ENCODE measurements at places on chromosomes 3 and 15.

- H3K27ac ChIP-seq = no peak overlapping the region
- no peak for DNase-seq
- no peak overlapping the region for H3K4me3 ChIP-seq
- no peaks in the 10 kb centered on the region for H3K36me3 ChIP-seq
Measured at GRCh38 chr15:99961011-99961441, 227.8 kb upstream of the LYSMD4 start.

- no peak overlapping the region for H3K27ac ChIP-seq
- H3K27me3 ChIP-seq = no peaks in the 10 kb centered on the region
- no peak for DNase-seq
- no peaks in the 10 kb centered on the region for H3K36me3 ChIP-seq
- H3K4me3 ChIP-seq = no peak overlapping the region
Measured at GRCh38 chr3:82044930-82045705, 283.7 kb upstream of the GBE1 start.

DNA sequence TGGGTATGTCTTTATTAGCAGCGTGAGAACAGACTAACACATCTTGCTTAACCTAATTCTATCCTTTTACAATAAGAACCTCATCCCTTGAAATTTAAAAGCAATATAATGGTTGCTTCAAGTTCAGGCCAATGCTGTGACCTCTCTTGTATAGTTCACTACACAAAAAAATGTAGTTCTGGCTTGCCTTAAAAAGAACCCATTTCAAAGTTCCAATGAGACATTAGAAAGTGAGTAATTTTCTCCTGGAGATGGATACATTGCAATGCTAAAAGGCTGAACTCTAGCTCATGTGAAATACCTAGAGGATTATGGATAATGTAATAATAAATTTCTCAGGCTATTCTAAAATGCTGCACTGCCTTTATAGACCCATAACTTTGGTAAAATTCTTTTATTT is 47.8 kb downstream of the ATP13A4 start:
- H3K27ac ChIP-seq = no peak overlapping the region
- DNase-seq = no peak
- H3K27me3 ChIP-seq = no peaks in the 10 kb centered on the region
- H3K4me1 ChIP-seq = no peaks in the 10 kb centered on the region
- no peak overlapping the region for H3K4me3 ChIP-seq

- no peak overlapping the region for H3K27ac ChIP-seq
- no peak for DNase-seq
- no peaks in the 10 kb centered on the region for H3K27me3 ChIP-seq
- no peaks in the 10 kb centered on the region for H3K4me1 ChIP-seq
- H3K4me3 ChIP-seq = no peak overlapping the region
- no peaks in the 10 kb centered on the region for H3K36me3 ChIP-seq
Measured at GRCh38 chr3:38421679-38422336, 31.9 kb upstream of the ACVR2B start.

DNA sequence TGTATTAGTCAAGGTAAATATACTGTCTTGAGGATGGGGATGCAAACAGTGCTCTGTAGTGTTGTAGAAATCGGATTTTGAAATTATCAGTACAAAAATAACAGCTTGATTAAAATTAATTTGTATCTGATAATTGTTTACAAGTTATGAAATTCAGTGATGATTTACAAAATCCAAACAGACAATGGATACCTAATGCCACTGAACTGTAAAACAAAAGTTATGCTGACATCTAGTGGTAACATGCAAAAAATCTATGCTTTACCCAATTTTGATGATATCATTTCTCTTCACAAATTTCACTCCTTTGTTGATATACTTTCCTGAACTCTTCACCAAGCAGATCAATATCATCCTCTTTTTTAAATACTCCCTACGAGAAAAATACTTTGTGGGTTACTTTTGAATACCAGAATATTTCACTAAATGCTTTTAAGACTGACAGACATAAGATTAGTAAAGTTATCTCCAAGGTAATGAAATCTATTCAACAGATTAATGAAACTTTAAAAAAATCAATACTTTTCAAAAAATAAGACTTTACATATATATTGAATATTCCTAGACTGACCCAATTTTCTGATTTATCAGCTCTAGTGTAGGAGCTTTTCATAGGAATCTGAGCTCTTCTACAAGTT is 36.0 kb downstream of the MNS1 start:
- H3K27ac ChIP-seq = no peak overlapping the region
- H3K4me3 ChIP-seq = no peak overlapping the region
- DNase-seq = no peak
- H3K4me1 ChIP-seq = no peaks in the 10 kb centered on the region

DNA sequence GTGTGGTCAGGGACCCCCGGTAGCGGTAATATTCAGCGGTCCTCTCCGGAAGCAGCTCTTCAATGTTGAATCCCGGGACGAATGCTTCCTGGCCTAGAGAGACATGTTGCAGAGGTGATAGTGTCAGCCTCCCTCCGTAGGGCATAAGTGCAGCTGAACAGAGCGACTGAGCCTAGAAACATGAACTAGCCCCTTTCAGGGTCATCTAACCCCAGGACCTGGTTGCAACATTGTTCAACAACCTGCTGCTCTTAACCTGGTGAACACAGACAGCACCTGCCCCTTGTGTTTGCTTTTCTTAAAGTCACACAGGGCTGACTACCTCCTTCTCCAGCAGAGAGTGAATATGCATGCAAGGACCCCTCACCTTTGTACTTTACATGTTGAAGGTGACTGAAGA is 41.3 kb downstream of the CA12 start:
- no peaks in the 10 kb centered on the region for H3K36me3 ChIP-seq
- H3K4me1 ChIP-seq = no peaks in the 10 kb centered on the region
- H3K27ac ChIP-seq = no peak overlapping the region
- no peaks in the 10 kb centered on the region for H3K27me3 ChIP-seq
- no peak overlapping the region for H3K4me3 ChIP-seq
- no peak for DNase-seq

DNA sequence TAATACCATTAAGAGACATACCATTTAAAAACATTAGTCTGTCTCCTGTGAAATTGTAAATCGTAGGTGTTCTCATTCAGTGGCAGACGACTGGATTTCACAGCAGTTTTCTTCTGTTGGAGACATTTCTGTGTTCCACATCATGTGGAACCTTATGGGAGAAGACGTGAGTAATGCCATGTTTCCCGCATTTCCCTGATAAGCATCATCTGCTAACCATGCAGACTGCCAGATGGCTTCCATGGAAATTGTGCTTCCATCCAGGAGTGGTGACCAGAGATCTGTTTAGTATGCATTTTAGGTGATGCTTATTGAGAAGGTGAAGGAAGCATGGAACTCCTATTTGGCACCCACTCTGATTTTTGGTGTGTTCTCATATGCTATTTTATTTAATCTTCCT is 28.4 kb upstream of the ST3GAL6 start:
- no peak for DNase-seq
- no peaks in the 10 kb centered on the region for H3K36me3 ChIP-seq
- H3K4me1 ChIP-seq = no peaks in the 10 kb centered on the region

DNA sequence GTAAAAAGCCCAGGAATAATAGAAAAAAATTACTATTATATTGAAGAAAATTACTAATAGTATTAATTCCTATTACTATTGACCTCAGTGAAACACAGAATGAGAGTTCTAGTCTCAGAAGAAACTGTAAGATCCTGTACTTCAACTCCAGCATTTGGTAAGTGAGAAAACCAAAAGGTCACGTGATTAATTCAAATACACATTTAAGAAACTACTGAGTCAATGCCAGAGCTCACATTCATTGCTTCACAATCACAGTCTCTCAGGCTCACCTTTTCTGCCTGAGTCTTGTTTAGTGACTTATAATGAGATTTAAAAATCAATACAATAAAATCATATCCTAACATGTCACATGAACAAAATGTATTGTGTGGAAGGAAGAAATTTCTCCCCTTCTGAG is 556.1 kb downstream of the FGF12 start:
- H3K27me3 ChIP-seq = no peaks in the 10 kb centered on the region
- DNase-seq = no peak
- no peaks in the 10 kb centered on the region for H3K36me3 ChIP-seq
- no peak overlapping the region for H3K4me3 ChIP-seq

DNA sequence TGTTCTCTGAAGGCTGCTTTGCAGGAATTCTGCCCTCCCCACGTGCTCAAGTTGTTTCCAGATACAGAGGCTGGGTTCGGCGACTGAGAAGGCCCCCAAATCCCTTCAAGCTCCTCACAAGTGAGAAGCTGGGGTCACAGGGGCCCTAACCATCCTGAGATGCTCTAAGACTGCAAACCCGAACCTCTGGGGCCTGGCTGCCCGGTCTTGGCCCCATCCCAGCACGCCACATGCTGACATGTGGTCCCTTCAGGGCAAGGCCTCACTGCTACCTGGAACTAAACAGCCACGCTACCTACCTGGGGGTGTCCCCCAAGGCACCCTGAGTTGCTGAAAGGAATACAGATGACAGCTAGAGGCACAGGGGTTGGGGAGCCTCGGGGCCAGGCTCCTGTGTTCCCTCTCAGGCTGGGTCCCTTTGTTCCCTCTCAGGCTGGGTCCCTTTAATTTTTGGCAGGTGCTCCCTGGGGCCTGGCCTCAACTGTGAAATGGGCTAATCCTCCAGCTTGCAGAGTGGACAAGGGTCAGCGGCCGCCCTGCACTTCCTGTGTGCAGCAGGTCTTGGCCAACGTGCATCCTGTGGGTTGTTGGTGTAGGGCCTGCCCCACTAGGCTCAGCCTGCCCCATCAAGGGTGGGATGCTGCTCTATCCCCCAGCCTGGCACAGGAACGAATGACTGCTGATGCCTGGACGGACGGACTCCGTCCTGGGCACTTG is 32.5 kb downstream of the KLHL25 start:
- no peak overlapping the region for H3K27ac ChIP-seq
- H3K4me1 ChIP-seq = no peaks in the 10 kb centered on the region
- H3K4me3 ChIP-seq = no peak overlapping the region
- no peaks in the 10 kb centered on the region for H3K36me3 ChIP-seq
- no peaks in the 10 kb centered on the region for H3K27me3 ChIP-seq

- DNase-seq = no peak
- H3K4me3 ChIP-seq = no peak overlapping the region
- H3K27ac ChIP-seq = no peak overlapping the region
- no peaks in the 10 kb centered on the region for H3K27me3 ChIP-seq
Measured at GRCh38 chr3:132867956-132868355, 145.7 kb upstream of the NPHP3 start.

GRCh38 chr3:126524429-126524988 is 554 bp downstream of the CHST13 start:
- no peaks in the 10 kb centered on the region for H3K4me1 ChIP-seq
- peak; percentile 77 for DNase-seq
- H3K36me3 ChIP-seq = no peaks in the 10 kb centered on the region
- no peak overlapping the region for H3K27ac ChIP-seq

GRCh38 chr15:99212406-99212805 is 37.0 kb downstream of the TTC23 start:
- H3K4me3 ChIP-seq = no peak overlapping the region
- H3K27me3 ChIP-seq = no peaks in the 10 kb centered on the region
- no peak for DNase-seq
- H3K27ac ChIP-seq = no peak overlapping the region
- H3K4me1 ChIP-seq = no peaks in the 10 kb centered on the region

- no peak overlapping the region for H3K4me3 ChIP-seq
- peak overlapping the region; percentile 10 for H3K27ac ChIP-seq
- no peak for DNase-seq
- no peaks in the 10 kb centered on the region for H3K36me3 ChIP-seq
- H3K4me1 ChIP-seq = peaks cover 5% of the 10 kb centered on the region
- no peaks in the 10 kb centered on the region for H3K27me3 ChIP-seq
Measured at GRCh38 chr3:8256441-8257071, 245.1 kb upstream of the LMCD1 start.

GRCh38 chr3:37535526-37536432 is 325.9 kb upstream of the CTDSPL start:
- peak; percentile 73 for DNase-seq
- H3K4me1 ChIP-seq = peaks cover 5% of the 10 kb centered on the region
- H3K27ac ChIP-seq = peak overlapping the region; percentile 65
- H3K36me3 ChIP-seq = no peaks in the 10 kb centered on the region
- no peaks in the 10 kb centered on the region for H3K27me3 ChIP-seq

DNA sequence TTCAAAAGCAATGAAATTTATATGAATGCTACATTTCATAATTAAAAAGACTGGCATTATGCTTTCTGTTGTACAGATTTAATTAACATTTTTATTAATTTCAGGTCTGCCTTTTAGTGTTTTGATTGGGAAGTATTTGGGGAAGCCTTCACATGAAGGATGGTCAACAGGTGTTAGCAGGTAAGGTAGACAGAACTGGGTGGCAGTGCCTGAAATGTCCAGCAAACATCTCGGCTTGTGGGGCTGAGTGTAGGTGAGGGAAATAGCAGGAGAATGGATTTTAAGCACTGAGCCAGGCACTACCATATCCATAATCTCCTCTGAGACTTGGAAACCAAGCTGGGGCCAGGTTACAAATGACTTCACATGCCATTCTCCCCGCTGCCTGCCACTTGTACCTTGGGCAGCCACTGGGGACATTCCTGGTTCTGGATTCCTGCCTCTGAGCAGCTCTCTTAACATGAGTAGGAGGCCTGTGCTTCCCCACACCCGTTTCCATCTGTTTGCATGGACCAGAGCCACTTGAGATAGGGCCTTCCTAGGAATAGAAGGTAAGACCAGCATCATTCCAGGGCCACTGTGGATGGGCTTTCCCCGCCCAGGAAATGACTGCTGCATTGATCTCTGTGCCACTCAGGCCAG is 125.9 kb upstream of the HES1 start:
- H3K36me3 ChIP-seq = no peaks in the 10 kb centered on the region
- H3K4me3 ChIP-seq = no peak overlapping the region
- no peak overlapping the region for H3K27ac ChIP-seq
- no peaks in the 10 kb centered on the region for H3K27me3 ChIP-seq
- DNase-seq = no peak

GRCh38 chr3:153219146-153219545 is 57.1 kb downstream of the RAP2B start:
- H3K4me3 ChIP-seq = no peak overlapping the region
- no peaks in the 10 kb centered on the region for H3K4me1 ChIP-seq
- no peak overlapping the region for H3K27ac ChIP-seq
- H3K36me3 ChIP-seq = no peaks in the 10 kb centered on the region

DNA sequence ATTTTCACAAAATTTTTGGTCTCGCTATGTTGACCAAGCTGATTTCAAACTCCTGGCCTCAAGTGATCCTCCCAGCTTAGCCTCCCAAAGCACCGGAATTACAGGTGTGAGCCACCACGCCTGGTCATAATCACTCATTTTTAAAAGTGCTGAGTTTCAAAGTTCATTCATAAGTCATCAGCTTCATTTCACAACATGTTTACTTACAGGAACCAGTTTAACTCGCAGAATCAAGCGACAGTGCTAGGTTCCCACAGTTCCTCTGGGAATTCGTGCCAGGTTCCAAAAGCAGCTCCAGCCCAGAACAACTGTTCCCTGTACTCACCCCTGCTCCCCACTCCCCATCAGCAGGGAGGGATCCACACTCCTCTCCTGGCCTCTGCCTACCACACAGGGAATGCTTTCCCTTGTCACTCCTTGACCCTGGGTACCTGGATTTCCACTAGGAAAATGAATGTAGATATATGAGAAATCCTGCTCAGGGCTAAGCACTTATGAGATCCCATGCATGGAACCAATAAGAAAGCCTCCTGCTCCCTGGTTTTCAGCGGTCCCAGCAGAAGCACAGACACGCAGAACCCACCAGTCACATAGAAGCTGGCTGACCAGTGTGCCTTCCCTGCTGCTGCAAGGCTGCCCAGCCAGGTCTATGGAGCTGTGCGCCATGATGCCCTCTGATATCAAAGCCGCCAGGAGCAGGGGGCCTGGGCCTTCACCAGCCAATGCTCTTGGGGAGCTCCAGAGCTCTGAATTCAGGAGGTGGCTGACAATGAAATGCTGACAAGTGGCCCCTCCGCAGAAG is 72.3 kb downstream of the ITGB5 start:
- H3K4me1 ChIP-seq = peaks cover 3% of the 10 kb centered on the region
- peak overlapping the region; percentile 28 for H3K27ac ChIP-seq
- no peaks in the 10 kb centered on the region for H3K36me3 ChIP-seq
- no peaks in the 10 kb centered on the region for H3K27me3 ChIP-seq
- no peak overlapping the region for H3K4me3 ChIP-seq

Data from aorta (tissue), 5 donors.